Adrenal gland (tissue), 19 donors: ENCODE measurements at places on chromosomes 5 and 9. TPM values are rescaled to one million over a fixed set of nuclear protein-coding genes. Genes with fewer than 3 reads are reported as not detected.

Gene FBXL7
- polyA plus RNA-seq, result 44.3 TPM

DNA sequence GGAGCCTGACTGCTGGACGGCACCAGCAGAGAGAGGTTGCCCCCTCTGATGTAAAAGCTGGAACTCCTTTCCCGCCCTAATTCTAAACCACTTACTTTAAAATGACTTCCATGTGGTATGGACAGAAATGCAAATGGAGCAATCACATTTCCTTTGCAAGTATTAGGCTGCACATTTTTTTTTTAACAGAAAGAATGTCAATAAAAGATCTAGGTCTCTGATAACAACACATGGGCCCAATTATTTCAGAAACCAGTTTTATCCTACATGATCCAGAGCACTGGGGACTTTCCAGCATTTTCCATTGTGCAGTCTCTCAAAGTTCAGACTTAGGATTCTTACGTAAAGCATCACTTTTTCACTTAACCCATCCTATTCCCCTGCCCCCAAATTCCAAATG is 203.7 kb downstream of the NXNL2 start:
- DNase-seq, result no peak
- no peak overlapping the region for H3K27ac ChIP-seq
- H3K4me3 ChIP-seq, result no peak overlapping the region
- peaks cover 3% of the 10 kb centered on the region for H3K4me1 ChIP-seq
- H3K27me3 ChIP-seq, result no peaks in the 10 kb centered on the region

DNA sequence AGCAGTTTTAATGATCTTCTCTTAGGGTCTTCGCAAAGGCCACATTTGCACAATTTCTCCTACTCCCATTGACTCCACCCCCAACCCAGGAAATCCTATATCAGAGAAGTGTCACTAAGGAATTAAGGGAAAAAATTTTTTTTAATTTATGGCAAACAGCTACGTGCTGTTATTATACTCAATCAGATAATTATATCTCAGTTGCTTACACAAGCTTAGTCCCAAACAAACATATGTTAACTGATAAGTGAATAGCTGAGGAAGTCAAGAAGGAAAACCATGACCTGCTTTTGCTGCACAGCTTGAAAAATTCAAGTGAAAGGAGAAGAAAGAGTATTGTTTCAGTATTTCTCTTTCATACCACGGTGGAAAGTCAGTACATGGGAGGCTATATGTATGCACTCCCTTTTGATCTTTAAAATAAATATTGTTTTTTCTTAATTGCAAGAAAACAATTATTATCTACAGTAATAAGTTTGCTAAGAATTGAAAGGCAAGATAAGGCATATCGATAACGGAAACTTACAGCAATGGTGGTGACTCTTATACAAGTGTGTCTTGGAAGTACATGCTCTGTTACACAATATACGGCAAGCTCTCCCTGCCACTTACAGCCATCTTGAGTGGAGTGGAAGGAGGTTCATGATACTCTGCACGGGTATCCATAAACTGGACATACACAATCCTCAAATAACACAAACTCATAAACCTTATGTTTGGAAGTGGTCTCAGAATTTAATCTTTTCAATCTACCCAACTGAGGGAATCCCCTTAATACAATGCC is 167.9 kb upstream of the FREM1 start:
- no peak overlapping the region for H3K4me3 ChIP-seq
- no peak overlapping the region for H3K27ac ChIP-seq
- no peak for DNase-seq
- no peaks in the 10 kb centered on the region for H3K36me3 ChIP-seq
- no peaks in the 10 kb centered on the region for H3K27me3 ChIP-seq

- no peaks in the 10 kb centered on the region for H3K4me1 ChIP-seq
- H3K4me3 ChIP-seq, result no peak overlapping the region
- no peaks in the 10 kb centered on the region for H3K36me3 ChIP-seq
These were observed 30.7 kb downstream of the NFIB start for GRCh38 chr9:14283276-14283675.

DNA sequence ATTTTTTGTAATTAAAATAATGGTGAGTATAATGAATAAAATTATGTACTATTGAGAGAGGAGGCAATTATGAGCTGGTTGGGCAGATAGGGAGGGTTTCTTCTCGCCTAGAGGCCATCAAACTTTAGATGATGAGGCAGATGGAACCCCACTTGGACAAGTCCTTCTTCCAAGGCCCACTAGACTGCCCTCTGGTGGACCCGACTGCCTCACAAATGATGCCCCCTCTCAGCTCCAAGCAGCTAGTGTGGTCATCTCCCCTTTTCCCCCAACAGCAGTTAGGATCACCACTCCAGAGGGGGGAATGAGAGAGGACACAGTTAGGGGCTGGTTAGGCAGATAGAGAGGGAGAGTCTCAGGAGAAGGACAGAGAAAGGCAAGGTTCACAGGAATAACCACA is 348.0 kb upstream of the CDH18 start:
- no peaks in the 10 kb centered on the region for H3K36me3 ChIP-seq
- H3K27ac ChIP-seq, result no peak overlapping the region
- no peaks in the 10 kb centered on the region for H3K4me1 ChIP-seq
- H3K27me3 ChIP-seq, result no peaks in the 10 kb centered on the region
- DNase-seq, result no peak

GRCh38 chr9:83401328-83401900 is 136.8 kb downstream of the FRMD3 start:
- H3K27me3 ChIP-seq, result no peaks in the 10 kb centered on the region
- H3K4me1 ChIP-seq, result no peaks in the 10 kb centered on the region
- H3K27ac ChIP-seq, result no peak overlapping the region
- H3K36me3 ChIP-seq, result no peaks in the 10 kb centered on the region
- no peak overlapping the region for H3K4me3 ChIP-seq
- no peak for DNase-seq

DNA sequence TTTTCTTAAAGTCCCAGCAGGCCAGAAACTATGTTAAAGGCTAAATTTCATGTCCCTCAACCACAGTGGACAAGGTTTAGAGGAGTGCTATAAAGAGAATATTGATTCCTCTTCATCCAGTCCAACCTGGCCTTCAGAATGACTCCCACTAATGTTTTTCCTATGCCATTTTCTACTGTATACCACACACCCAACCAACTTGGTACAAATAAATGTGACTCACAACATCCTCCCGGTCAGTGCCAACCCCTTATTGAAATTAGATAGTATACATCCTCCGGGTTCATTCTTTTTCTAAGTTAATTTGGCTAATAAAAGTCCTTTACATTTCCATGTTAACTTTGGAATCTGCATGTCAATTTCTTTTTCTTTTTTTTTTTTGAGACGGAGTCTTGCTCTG is 215.1 kb downstream of the TSSK1B start:
- H3K27ac ChIP-seq, result no peak overlapping the region
- H3K27me3 ChIP-seq, result no peaks in the 10 kb centered on the region
- no peak overlapping the region for H3K4me3 ChIP-seq
- no peaks in the 10 kb centered on the region for H3K36me3 ChIP-seq

Gene PRKAA1
- 58.3 TPM for polyA plus RNA-seq

DNA sequence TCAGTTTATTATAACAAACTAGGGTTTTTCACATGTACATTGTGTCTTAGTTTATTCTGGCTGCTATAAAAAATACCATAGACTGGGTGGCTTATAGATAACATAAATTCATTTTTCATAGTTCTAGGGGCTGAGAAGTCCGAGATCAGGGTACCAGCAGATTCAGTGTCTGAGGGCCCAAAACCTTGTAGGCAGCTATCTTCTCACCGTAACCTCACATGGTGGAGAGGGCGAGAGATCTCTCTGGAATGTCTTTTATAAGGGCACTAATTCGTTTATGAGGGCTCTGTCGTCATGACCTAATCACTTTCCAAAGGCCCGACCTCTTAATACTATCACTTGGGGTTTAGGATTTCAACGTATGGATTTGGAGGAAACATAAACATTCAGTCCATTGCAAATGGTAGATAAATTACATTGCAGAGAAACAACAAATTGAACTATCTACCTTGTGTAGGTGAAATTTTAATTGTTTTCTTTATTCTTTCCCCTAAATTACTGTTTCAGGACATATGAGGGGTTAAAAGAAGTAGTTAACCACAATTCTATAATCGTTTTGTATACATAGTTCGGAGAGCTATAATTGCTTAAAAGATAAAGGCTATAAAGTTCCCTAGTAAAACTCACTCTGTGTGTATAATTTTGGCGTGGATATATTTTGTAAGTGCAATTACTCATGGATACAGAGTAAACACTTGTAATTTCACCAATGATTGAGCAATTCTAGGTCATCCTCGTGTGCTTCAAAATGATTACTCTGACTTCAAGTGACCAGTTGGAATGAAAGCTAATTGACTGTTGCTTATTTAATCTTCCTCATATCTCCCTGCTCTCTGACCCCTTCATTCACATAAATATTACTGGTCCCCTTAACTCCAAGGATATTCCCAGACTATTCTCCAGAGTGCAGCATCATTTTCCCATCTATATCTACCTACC is 247.5 kb upstream of the TMEM161B start:
- no peaks in the 10 kb centered on the region for H3K27me3 ChIP-seq
- no peak overlapping the region for H3K4me3 ChIP-seq
- no peaks in the 10 kb centered on the region for H3K36me3 ChIP-seq

GRCh38 chr9:33468797-33469621 is 4.7 kb downstream of the NOL6 start:
- no peak overlapping the region for H3K27ac ChIP-seq
- no peak for DNase-seq
- no peak overlapping the region for H3K4me3 ChIP-seq
- no peaks in the 10 kb centered on the region for H3K27me3 ChIP-seq

GRCh38 chr5:130571076-130571475 is 594.0 kb downstream of the HINT1 start:
- no peaks in the 10 kb centered on the region for H3K27me3 ChIP-seq
- H3K4me1 ChIP-seq, result no peaks in the 10 kb centered on the region
- no peak overlapping the region for H3K4me3 ChIP-seq
- no peak overlapping the region for H3K27ac ChIP-seq

Gene BTNL9
- polyA plus RNA-seq, result 47.9 TPM

- H3K36me3 ChIP-seq, result no peaks in the 10 kb centered on the region
- H3K4me3 ChIP-seq, result no peak overlapping the region
- no peak for DNase-seq
- no peaks in the 10 kb centered on the region for H3K4me1 ChIP-seq
- H3K27ac ChIP-seq, result no peak overlapping the region
These were observed 130.3 kb upstream of the TBC1D2 start for GRCh38 chr9:98385751-98386150.

DNA sequence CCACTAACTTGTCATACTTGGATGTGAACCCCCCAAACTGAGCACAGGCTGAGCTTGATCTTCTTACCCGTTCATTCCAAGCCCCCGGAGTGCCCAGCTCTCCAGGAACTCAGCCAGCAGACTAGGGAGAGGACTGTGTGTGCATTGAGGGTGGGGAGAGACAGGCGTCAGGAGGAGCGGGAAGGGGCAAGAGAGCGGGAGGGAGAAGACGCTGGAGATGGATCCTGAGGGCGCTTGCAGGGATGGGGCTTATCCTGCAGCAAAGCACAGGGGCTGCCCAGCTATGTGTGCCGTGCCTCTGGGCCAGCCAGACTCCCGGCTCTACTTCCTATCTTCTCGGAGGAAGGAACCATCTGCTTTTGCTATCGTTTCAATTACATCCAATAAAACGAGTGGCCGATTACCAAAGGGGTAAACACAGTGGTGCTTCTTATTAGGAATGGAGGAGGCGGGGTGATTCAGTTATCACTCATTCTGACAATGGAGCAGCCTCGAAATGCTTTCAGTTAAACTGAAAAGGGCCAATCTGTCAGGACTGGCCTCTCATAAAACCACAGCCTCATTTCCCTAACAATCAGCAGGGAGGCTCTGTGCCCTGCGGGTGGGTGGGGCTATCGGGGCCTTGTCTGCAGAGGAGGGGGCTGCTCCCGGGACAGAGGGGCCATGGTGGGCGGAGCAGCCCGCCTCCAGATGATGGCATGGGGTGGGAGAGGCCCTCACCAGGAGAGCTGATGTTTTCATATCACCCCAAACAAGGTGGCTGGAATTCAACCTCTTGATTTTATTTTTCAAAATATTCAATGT is 168.2 kb downstream of the DAB2IP start:
- no peaks in the 10 kb centered on the region for H3K27me3 ChIP-seq
- no peaks in the 10 kb centered on the region for H3K4me1 ChIP-seq

GRCh38 chr9:85420750-85421149 is 321.0 kb downstream of the AGTPBP1 start:
- H3K4me1 ChIP-seq, result no peaks in the 10 kb centered on the region
- no peaks in the 10 kb centered on the region for H3K27me3 ChIP-seq
- no peak overlapping the region for H3K4me3 ChIP-seq
- H3K36me3 ChIP-seq, result no peaks in the 10 kb centered on the region
- DNase-seq, result no peak

DNA sequence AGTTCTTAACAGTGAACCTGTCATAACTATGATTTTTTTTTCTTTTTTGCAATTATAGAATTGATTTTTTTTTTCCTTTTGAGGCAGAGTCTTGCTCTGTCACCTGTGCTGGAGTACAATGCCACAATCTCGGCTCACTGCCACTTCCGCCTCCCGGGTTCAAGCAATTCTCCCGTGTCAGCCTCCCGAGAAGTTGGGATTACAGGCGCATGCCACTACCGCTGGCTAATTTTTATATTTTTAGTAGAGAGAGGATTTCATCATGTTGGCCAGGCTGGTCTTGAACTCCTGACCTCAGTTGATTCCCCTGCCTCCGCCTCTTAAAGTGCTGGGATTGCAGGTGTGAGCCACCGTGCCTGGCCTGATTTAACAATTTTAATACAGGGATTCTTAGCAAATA is 21.4 kb downstream of the UGCG start:
- H3K27ac ChIP-seq, result peak overlapping the region; percentile 22

GRCh38 chr5:95840956-95841705 is 18.6 kb upstream of the GLRX start:
- no peak overlapping the region for H3K4me3 ChIP-seq
- H3K4me1 ChIP-seq, result peaks cover 28% of the 10 kb centered on the region
- H3K27me3 ChIP-seq, result no peaks in the 10 kb centered on the region
- H3K27ac ChIP-seq, result no peak overlapping the region

DNA sequence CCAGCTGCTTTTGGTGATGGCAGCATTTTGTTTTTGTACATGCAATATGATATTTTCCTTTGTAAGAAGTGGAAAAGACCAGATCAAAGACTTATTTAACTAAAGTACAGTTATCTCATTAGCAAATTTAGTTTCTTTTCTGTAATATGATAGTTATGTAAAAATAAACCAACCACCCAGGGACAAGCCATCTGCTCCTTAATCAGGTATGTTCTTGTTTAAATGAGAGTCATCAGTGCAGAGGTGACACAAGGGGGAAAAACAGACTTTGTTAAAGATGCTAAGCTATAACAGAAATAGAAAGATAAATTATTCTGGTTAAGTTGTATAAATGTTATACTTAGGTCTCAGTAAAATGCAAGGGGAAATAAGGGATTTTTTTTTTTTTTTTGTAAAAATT is 805.7 kb upstream of the SEMA6A start:
- no peak overlapping the region for H3K4me3 ChIP-seq
- no peaks in the 10 kb centered on the region for H3K4me1 ChIP-seq
- H3K27me3 ChIP-seq, result no peaks in the 10 kb centered on the region
- H3K36me3 ChIP-seq, result no peaks in the 10 kb centered on the region
- DNase-seq, result no peak

Gene CCL27
- polyA plus RNA-seq, result not detected

DNA sequence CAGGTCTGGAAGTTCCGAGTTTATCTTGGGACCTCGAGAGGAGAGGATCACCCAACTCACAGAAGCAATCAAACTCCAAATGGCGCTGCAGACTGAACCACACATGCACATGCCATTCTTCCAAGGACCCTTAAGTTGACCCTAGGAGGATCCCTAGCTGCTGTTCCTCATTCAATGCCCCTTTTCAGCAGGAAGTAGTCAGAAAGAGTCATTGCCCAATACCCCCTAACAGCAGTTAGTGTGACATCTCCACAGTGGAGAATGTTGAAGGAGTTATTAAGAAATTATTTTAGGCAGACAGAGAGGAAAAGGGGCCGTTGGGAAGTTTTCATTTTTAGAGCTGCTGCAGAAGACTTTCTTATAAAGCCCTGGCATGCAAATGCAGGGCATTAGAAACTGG is 229.9 kb upstream of the DAB2 start:
- no peaks in the 10 kb centered on the region for H3K4me1 ChIP-seq
- no peaks in the 10 kb centered on the region for H3K36me3 ChIP-seq
- H3K4me3 ChIP-seq, result no peak overlapping the region
